Mesothelial cell of epicardium (in vitro differentiated cells): ENCODE measurements at places on chromosomes 2 and 18. TPM values are rescaled to one million over a fixed set of nuclear protein-coding genes. Genes with fewer than 3 reads are reported as not detected.

Gene TTN
- 0.84 to 1.2 TPM (median 1.0 TPM) in 3 replicates for total RNA-seq

Gene CNTNAP5
- total RNA-seq, result 0.22 to 1.1 TPM (median 0.29 TPM) in 3 replicates

DNA sequence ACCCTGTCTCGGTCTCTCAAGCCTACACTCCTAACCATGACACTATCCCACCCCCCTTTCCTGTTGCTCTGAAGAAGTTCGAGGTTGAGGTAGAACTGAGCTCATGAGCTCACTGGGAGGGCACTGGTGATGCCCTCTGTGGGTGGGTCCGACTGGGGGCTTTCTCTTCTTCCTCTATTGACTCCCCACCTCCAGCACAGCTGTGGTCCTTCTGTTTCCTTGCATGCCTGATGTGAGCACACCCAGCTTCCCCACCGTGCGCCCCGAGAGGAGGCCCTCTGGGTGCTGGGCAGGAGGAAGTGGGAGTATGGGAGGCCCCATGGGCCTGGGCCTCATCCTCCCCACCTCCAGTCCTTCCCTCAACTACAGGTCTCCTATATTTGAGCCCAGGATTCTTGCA is 20.9 kb downstream of the SPEG start:
- peaks cover 6% of the 10 kb centered on the region for H3K36me3 ChIP-seq
- no peak overlapping the region for H3K27ac ChIP-seq
- H3K27me3 ChIP-seq, result no peaks in the 10 kb centered on the region
- H3K4me3 ChIP-seq, result no peak overlapping the region

DNA sequence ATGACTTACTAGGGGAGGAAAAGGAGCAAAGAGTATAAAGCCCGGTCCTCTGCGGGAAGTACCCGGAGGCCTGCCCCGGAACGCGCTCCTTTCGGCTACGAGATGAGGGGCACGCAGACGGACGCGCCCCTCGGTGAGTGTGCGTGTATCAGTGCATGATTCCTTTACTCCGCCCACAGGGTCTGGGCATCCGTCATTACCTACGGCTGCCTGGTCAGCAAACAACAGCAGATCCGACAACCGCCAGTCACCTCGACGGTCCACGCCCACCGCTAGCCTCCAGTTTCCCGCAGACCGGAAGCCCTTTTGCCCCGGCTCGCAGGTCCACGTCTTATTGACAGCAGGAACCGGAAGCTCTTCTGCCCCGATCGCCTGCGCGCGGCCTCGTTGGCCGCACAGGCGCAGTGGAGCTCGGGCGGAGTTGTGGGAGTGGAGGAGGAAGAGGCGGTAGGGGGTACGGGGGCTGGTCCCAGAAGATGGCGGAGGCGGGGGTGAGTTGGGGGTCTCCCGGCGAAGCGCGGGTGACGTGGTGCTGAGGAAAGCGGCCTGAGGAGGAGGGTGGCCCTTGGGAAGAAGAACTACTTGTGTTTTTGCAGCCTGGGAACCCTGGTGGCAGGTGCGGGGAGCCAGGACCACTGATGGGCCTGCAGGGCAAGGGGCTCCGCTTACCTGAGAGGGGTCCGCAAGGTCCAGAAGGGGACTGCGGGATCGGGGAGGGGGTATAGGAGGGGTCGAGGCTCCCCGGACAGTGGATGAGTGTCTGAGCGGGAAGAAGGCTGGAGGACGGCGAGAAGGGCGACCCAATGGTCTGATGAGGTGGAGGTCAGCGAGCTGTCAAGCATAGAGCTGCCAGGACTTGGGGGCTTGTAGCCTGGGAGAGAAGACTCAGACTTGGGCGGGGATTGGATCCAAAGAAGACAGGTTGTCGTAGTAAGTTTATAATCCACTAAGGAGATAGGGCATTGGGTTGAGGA is at the start of gene INSIG2:
Gene INSIG2 (plus strand): TSS at position 421 of the 974 bp plus-strand sequence. CDS start 8,086 bp downstream, outside the sequence.
- H3K4me3 ChIP-seq, result peak within 1 kb of the TSS; percentile 91
- DNase-seq, result peak; percentile 86
- H3K27me3 ChIP-seq, result peaks cover 23% of the 10 kb centered on the region
- no peaks in the 10 kb centered on the region for H3K36me3 ChIP-seq
- peaks cover 14% of the 10 kb centered on the region for H3K4me1 ChIP-seq

DNA sequence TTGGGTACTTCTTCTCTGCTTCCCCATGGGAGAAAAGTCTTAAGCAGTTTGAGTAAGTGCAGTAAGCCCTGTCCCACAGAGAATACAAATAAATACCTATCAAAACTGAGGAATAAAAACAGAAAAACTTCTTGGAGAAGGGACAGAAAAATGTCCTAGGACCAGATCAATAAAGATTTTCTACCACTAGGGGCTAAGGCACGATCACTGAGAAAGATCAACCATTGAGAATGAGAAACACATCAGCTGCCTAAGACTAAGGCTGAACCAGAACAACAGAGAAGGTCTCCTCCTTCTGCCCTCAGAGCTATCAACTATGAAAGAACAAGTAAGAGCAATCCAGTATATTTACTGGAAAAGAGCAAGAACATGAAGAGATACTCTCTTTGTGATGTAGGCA is 763.6 kb upstream of the LRRTM1 start:
- H3K4me1 ChIP-seq, result no peaks in the 10 kb centered on the region
- no peaks in the 10 kb centered on the region for H3K27me3 ChIP-seq
- H3K27ac ChIP-seq, result no peak overlapping the region
- DNase-seq, result no peak

GRCh38 chr2:217186152-217186551 is 326.3 kb upstream of the TNP1 start:
- no peaks in the 10 kb centered on the region for H3K36me3 ChIP-seq
- no peaks in the 10 kb centered on the region for H3K27me3 ChIP-seq
- H3K4me3 ChIP-seq, result no peak overlapping the region
- H3K4me1 ChIP-seq, result peaks cover 15% of the 10 kb centered on the region
- DNase-seq, result no peak
